ENCODE measurements at places on chromosomes 4 and X.

GRCh38 chr4:145538596-145538995, 56.9 kb downstream of the SMAD1 start:
- DNase-seq: no peak

DNA sequence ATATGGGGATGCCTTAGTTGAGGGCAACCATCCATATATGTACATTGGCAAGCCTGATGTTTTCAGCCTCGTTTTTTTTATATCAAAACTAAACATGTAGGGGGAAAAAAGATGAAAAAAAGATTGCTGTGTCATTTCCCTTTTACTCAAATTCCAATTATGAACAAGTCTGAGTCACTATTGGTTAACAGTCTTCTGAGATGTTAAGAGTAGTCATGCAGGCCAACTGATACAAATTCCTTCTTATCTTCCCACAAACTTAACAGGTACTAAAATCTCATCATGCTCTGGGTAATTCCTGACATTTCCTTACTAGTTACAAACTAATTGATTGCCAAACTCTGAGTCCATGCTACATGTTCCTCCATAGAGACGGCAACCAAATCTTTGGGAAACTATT, 222.1 kb downstream of the FRMPD4 start:
- DNase-seq: no peak

DNA sequence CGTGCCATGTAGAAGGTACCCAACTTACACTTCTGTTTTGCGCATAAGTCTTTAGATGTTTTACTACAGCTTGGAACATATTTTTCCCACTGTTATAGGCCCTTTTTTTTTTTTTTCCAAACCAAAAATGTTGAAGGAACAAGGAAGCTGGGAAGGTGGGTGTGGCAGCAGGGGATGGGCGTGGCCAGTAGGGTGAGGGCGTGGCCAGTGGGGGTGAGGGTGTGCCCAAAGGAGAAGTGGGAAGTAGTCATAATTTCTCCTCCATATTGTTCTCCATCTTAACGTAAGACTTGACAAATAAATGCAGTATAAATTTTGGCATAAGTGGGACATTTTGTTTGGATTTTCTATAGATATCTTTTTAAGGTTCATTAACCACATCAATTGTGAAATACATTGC, 30.4 kb downstream of the CLDN22 start:
- DNase-seq: no peak

- no peak for DNase-seq
Observed at GRCh38 chrX:101682723-101683122, 23.1 kb upstream of the ARMCX2 start.

GRCh38 chr4:168440442-168441264, 39.6 kb downstream of the DDX60L start:
- no peak for DNase-seq

GRCh38 chr4:54863571-54864255, 206.0 kb downstream of the KIT start:
- DNase-seq: no peak

GRCh38 chr4:174859904-174860303, 30.9 kb upstream of the GLRA3 start:
- no peak for DNase-seq

- DNase-seq: no peak
Observed at GRCh38 chr4:186088523-186088922, 16.0 kb upstream of the FAM149A start.

DNA sequence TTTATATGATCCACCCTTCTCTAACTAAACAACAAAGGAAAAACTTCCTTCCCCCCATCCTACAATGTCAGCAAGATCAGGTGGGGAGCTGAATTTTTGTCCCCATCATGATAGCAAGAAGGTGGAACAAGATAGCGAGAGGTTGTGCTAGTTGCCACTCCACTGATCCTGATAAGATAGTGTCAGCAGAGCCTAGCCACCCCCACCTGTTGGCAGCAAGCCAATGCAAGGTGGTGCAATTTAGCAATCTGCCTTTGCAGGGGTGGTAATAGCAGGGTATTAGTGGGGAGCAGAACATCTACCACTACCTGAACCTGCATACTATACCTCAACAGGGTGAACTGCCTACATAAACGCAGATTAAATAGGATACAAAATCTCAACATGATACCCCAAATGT, 80.2 kb upstream of the MAMLD1 start:
- no peak for DNase-seq

DNA sequence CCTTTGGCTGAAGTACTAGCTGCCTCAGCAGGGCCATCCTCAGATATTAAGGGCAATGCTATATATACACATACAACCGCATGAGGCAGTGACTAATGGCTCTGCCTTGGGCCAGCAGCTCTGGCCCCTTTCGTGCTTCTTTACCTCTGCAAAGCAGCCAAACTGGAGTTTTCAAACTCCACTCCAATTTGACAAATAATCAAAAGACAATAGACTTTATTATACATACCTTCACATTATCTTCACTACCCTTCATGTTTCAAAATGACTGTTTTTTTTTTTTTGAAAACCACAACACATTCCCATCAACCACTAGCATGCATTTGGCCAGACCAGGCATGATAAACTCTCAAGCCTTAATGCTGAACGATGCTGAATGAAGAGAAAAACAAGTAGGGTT, 187.7 kb downstream of the ENOX2 start:
- DNase-seq: no peak

- DNase-seq: no peak
Observed at GRCh38 chrX:118156953-118157608, 40.5 kb upstream of the KLHL13 start.

- no peak for DNase-seq
Observed at GRCh38 chr4:87306056-87306455, 16.6 kb downstream of the HSD17B13 start.

DNA sequence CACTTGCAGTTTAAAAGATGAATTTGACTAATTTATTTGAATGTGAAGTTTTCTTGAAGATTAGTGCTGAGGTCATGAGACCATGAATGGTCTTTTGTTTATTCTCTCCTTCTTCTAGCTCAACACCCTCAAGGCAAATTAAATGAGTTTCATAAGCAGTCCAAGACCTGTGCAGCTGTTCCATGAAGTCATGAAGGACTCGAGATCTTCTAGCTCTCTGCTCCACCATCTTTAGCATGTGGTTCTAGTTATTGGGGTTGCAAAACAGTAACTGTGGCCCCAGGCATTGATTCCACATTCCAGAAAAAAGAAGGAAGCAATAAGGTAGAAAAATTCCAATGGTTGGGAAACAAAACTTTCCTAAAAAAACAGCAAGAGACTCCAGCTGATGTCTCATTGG, 84.2 kb upstream of the HS3ST1 start:
- no peak for DNase-seq

DNA sequence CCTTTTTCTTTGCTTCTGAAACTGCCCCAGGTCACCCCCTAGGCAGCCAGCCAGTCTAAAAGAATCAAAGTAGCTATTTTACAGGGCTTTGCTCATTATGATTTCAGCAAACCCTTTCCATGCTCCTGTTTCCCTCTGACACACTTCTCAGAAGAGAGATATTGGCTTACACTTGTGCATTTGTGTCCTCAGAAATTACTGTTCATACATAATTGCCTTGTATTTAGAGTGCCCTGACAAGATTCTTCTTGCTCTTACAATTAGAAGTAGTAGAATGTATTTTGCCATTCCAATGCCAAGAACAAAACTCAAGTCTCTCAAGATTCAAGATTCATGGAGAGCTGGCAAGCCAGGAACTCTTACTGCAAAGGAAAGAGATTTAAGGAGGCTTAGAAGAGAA, 531.0 kb upstream of the ZFP42 start:
- DNase-seq: no peak

- no peak for DNase-seq
Observed at GRCh38 chr4:165222651-165222994, 15.3 kb downstream of the KLHL2 start.

DNA sequence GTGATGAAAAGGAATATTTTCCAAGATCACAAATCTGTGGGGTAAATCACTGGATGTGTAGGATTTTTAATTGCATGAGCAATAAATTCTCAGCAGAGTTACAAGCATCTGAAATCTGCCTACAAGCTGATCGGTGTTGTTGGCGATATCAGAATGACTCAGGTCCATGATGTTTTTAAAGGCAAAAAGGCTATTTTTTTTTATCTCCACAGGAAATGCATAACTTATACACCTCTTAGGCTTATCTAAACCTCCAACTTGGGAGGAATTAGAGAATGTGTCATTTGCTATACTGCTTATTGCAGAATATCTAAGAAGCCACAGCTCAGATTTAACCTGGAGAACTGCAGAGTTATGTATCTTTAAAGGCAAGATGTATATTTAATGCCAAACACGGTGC, 61.6 kb downstream of the KIT start:
- DNase-seq: no peak

DNA sequence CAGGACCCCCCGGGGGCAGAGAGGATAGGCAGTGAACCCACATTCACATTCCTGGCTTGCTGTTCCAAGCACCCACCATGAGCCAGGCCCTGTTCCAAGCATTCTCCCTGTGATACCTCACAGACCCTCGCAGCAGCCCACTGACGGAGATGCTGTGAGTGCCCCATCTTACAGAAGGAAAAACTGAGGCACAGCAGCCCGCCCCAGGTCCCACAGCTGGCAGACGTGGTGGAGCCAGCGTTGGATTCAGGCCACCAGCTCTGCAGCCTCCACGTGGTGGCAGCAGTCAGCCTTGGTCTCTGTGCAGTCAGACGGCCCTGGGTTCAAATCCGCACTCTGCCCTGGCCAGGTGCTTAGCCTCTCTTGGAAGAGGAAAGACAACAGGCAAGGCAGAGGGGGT, 16.8 kb downstream of the MAN2B2 start:
- no peak for DNase-seq

DNA sequence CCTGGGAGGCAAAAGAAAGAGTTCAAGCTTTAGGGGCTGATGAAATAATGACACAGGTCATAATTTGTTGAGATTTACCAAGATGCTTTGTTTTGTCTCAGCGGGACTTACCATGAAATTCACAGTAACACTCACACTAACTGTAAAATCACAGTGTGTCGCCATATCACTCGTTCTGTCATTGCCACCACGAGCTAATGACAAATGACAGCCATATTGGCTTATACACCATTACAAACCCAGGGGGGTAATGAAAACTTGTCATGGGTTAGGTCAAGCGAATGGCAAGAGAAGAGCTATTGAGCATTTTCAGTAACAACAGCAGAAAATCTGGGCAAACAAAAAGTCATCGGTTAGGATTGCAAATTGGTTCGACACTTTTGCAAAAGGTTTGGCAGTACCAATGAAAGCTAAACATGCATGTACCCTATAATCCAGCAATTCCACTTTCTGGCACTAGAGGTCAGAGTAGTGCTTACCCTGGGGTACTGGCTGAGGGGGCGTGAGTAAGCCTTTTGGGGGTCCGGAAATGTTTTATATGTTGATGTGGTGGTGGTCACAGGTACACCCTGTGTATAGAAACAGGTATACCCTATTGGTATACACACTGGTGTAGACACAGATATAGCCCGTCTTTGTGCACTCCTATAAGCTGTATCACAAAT, 83.9 kb upstream of the RAI2 start:
- DNase-seq: no peak

- DNase-seq: no peak
Observed at GRCh38 chrX:1657367-1658070, 42.7 kb downstream of the ASMT start.

DNA sequence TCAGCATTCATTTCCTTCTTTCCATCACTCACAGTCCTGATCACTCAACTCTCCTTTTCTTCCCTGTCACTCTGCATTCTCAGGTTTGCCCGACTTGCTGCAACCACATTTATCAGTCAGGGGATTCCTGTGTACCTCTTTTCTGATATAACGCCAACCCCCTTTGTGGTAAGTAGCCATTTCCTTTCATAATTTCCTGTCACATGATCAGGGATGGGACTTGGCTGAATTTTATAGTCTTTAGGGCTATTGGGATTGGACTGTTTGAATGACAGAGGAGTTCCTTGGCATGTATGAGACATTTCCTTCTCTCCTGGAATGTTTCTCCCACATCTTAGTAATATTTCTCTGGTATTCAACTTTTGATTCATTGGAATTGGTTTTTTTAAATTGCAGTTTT, 11.0 kb downstream of the PGM2 start:
- no peak for DNase-seq

GRCh38 chr4:23934223-23934622, 44.4 kb upstream of the PPARGC1A start:
- DNase-seq: no peak

DNA sequence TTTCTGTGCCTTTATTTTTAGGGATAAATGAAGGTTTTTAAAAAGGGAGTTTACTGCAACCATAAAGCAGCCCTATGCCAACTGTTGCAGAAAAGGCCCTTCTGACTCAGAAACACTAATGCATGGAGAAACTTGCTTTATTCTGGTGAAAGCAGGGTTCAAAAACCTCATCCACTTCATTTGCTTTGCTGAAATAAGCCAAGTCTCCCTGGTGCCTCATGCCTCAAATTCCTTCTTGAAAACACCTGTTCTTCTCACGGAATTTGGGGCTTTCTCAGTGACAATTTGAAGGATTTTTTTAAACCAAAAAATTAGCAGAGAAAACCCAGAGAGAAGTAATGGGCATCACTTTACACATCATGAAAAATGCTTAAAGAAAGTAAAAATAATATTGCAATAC, 349.0 kb downstream of the PCDH7 start:
- DNase-seq: no peak

- DNase-seq: no peak
Observed at GRCh38 chrX:3540105-3540504, 173.3 kb downstream of the PRKX start.

GRCh38 chrX:133333154-133333750, 82.0 kb downstream of the GPC4 start:
- no peak for DNase-seq

DNA sequence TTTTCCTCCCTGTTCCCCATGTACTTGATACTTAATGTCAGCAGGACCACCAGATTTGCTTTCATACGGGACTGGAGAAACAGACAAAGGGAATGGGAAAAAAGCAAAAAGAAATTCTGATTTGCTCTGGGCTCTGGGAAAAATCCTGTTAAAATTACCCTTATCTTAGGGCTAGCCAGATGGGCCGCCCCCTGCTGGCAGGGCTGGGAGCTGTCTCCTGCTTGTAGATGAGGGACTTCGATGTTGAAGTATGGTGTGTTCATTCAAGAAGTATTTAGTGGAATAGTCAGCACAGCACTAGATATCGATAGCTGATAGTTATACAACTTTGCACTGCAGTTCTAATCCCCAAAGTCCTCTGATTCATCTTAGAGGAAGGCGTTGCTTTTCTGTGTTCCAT, 45.8 kb downstream of the BCORL1 start:
- DNase-seq: peak; percentile 78

DNA sequence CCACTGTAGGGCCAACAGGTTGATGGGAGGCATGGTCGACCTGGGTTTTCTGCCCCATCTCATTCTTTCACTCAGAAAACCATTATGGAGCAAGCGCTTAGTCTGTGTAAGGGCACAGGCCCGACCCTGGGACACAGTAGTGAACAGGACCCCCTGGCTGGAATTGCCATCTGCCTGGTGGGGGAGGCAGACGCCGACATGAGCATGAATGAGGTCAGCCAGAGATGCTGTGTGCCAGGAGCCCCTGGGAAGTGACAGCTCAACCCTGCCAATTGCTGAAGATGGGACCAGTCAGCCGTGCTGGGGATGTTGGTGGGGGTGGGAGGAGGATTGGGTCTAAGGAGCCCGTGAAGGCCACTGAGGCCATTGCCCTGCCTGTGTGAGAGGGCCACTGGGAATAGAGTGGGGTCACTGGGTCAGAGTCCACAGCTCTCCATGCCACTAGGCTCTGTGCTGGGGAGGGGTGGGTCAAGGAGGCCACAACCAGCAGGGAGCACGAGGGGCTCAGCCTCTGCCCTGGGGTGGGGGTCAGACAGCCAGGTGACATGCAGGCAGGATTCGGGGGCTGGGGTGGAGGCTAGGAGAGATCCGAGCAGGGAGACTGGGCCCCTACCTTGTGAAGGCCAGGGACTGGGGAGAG, 31.0 kb downstream of the ZNF185 start:
- no peak for DNase-seq
